ENCODE measurements at places on chromosomes 5 and 9.

DNA sequence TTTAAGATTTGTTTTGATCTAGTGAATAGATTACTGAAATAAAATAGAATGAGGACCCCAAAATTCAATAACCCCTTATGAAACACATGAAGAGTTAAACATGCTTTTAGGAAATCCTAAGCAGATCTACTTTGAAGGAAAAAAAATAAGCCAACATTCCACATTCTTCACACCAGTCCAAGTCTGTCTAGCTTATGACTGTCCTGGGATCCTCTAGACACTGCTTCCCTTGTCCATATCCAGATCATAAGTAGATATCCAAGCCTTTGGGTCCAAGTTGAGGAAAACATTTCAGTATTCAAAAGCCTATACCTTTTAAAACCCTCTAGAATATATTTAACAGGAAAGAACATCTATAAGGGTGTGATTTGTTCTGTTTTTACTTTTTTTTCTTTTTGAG, 58.8 kb upstream of the MINAR2 start:
- no peaks in the 10 kb centered on the region for H3K36me3 ChIP-seq
- no peak for DNase-seq
- no peaks in the 10 kb centered on the region for H3K4me1 ChIP-seq

- H3K27me3 ChIP-seq, result no peaks in the 10 kb centered on the region
- H3K4me3 ChIP-seq, result no peak overlapping the region
- no peaks in the 10 kb centered on the region for H3K4me1 ChIP-seq
- no peak overlapping the region for H3K27ac ChIP-seq
- DNase-seq, result no peak
Measured at GRCh38 chr5:27124590-27124989, 86.2 kb upstream of the CDH9 start.

GRCh38 chr5:133047404-133047803, 4.4 kb upstream of the HSPA4 start:
- no peaks in the 10 kb centered on the region for H3K36me3 ChIP-seq
- peaks cover 13% of the 10 kb centered on the region for H3K4me1 ChIP-seq
- no peak overlapping the region for H3K27ac ChIP-seq
- H3K4me3 ChIP-seq, result no peak overlapping the region
- DNase-seq, result no peak

DNA sequence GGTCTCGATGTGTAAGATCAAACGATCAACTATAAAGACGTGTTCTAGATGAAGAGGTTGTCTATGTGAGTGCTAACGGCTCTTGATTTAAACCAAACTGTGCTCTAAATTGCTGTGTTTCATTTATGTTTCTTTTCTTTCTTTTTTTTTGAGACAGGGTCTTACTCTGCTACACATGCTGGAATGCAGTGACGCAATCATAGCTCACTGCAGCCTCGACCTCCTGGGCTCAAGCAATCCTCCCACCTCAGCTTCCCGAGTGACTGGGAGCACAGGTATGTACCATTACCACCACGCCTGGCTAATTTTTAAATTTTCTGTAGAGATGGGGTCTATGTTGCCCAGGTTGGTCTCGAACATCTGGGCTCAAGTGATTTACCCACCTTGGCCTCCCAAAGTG, 24.0 kb upstream of the RNF130 start:
- no peak overlapping the region for H3K27ac ChIP-seq
- H3K4me3 ChIP-seq, result no peak overlapping the region
- H3K27me3 ChIP-seq, result no peaks in the 10 kb centered on the region
- H3K36me3 ChIP-seq, result no peaks in the 10 kb centered on the region

- H3K36me3 ChIP-seq, result no peaks in the 10 kb centered on the region
- no peak overlapping the region for H3K4me3 ChIP-seq
- no peaks in the 10 kb centered on the region for H3K4me1 ChIP-seq
- no peaks in the 10 kb centered on the region for H3K27me3 ChIP-seq
- no peak for DNase-seq
Measured at GRCh38 chr9:123364241-123364824, 8.3 kb downstream of the CRB2 start.

- no peaks in the 10 kb centered on the region for H3K27me3 ChIP-seq
- H3K27ac ChIP-seq, result no peak overlapping the region
- peak; percentile 83 for DNase-seq
Measured at GRCh38 chr5:101783241-101784013, 512.7 kb downstream of the SLCO4C1 start.

- no peak for DNase-seq
- H3K4me3 ChIP-seq, result no peak overlapping the region
- H3K36me3 ChIP-seq, result no peaks in the 10 kb centered on the region
- no peaks in the 10 kb centered on the region for H3K4me1 ChIP-seq
Measured at GRCh38 chr9:103037508-103038477, 42.7 kb downstream of the CYLC2 start.

- H3K27me3 ChIP-seq, result no peaks in the 10 kb centered on the region
- H3K36me3 ChIP-seq, result no peaks in the 10 kb centered on the region
- no peak overlapping the region for H3K4me3 ChIP-seq
- no peak for DNase-seq
- H3K4me1 ChIP-seq, result no peaks in the 10 kb centered on the region
- H3K27ac ChIP-seq, result no peak overlapping the region
Measured at GRCh38 chr9:77386187-77386586, 208.9 kb downstream of the VPS13A start.

DNA sequence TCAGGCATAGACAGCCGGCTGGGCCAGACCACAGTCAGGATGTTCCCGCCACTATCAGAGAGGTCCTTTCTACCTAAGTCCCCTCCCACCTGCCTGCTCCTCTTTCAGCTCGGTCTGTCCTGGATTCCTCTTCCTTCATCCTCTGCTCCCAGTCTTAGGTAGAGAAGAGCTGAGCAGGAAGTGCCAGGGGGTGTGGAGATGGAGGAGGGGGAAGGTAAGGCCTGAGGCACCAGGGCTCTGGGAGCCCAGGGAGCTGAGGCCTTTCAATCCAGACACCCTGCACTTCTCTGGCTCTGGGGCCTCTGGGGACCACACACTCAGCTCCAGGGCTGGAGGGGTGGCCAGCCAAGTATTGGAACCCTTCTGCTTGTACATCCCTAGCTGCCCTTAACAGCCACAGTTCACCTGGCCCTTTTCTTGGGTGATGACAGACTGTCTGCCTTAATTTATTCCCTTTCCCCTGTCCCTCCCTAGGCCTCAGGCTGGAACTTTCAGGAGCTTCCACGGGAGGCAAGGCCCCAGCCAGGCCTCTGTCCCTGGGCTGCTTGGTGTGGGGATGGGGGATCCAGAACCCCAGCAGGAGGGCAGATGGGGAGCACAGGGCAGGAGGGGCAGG, 15.6 kb downstream of the IRF1 start:
- no peak overlapping the region for H3K4me3 ChIP-seq
- DNase-seq, result no peak
- H3K36me3 ChIP-seq, result no peaks in the 10 kb centered on the region
- peak overlapping the region; percentile 33 for H3K27ac ChIP-seq

DNA sequence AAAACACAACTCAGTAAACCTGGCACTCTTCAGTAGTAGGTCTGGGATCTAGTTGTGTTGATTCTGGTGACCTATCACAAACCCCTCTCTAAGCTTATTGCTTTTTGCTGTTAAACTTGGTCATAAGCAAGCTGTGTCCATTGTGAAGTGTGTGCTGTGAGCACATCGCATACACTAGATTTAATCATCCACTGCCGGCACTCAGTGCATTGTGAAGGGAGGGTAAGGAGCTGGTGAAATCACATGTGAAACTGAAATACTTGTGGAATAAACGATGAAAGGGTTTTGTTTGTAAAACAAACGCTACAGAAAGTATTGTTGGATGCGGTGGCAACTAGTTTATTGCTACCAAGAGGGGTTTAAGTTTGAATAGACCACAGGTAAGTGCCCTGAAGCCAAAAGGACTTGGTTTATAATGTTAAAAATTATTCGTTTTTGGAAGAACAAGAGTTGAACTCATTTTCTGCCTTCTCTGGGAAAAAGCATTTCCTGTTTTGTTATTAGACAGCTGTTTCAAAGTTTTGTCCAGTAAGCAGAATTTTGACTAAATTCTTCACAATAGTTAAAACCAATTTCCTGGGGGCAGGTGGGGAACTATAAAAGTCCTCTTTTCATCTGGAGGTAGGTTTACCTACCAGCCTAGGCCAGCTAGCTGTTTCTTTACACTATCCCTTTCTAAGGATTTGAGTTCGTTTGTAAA, 24.6 kb downstream of the TJP2 start:
- H3K4me1 ChIP-seq, result no peaks in the 10 kb centered on the region
- H3K36me3 ChIP-seq, result no peaks in the 10 kb centered on the region
- no peaks in the 10 kb centered on the region for H3K27me3 ChIP-seq

GRCh38 chr5:146754621-146755020, 123.9 kb downstream of the PPP2R2B start:
- H3K4me1 ChIP-seq, result peaks cover 4% of the 10 kb centered on the region
- no peak overlapping the region for H3K4me3 ChIP-seq
- no peak for DNase-seq
- H3K27me3 ChIP-seq, result no peaks in the 10 kb centered on the region
